Activated T-cell treated with anti-CD3 and anti-CD28 coated beads, Interleukin-2, amount 50 U/mL, for 48 hours (primary cell): ENCODE measurements at places on chromosomes 12 and 14.

GRCh38 chr12:56683-57346 is 9.8 kb upstream of the IQSEC3 start:
- no peak for DNase-seq

DNA sequence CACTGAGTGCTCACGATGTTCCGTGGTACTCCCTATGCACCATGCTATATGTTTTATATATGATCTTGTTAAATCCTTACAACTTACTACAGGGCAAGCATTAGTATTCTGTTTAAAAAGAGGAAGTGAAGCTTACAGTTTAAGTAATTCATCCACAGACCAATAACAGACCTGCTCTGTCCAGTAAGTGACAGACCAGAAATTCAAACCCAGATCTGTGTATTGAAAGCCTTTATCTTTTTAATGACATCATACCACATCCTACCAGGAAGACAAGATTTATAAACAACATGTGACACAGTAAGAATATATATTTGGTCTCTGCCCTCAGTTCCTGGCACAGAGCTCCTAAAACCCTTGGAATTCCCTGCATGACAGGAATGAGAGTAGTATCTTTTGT is 206.5 kb downstream of the STXBP6 start:
- no peak for DNase-seq

DNA sequence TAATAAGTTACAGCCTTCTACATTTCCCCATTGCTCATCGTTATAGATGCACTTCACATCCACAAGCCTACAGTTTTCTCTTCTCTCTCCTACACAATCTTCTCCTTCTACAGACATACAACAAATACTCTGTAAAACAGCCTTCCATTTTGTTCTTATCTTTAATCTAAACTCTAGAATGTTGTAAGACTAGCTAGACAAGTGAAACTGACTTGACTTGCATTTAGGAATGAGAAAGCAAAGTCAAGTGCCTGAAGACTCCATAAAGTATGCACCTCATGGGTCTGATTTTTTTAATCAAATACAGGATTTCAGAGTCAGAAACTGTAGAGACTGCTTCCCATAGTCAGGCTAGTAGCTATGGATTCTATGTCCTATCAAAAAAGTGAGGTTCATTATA is 190.3 kb downstream of the KLHL28 start:
- no peak for DNase-seq

GRCh38 chr14:69964841-69965240 is 85.6 kb downstream of the SMOC1 start:
- no peak for DNase-seq

GRCh38 chr12:7142809-7143465 is 12.8 kb downstream of the CLSTN3 start:
- DNase-seq = no peak

DNA sequence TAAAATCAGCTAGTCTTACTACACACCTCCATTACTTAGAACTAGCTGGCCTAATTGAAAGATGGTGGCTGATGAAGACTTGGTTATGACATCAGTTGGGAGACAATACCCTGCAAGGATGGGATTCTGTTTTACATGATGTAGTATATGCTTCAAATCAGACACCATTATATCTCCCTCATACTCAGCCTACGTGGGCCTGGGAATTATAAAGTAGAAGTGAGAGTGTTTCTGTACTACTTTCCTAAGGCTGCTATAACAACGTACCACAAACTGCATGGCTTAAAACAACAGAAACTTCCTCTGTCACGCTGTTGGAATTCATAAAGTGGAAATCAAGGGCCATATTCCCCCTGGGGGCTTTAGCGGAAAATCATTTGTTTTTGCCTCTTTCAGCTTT is 190.4 kb downstream of the PAH start:
- DNase-seq = no peak

DNA sequence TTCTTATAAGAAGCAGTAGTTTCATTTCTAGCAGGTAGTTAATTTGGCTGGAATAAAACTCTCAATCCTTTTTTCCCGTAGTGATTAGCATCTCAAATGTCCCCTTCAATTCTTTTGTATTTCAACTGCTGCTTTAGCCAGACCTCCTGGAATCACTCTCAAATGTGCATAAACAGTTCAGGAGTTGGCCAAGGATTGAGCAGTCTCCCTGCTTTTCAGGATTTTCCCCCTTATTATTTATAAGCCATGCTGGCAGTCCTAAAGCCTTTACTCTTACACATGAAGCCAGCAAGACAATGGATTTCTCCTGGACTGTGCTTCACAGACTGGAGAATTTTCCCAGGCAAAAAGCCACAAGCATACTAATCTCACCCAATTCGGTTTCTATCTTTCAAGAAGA is 950.1 kb downstream of the VRK1 start:
- DNase-seq = no peak

GRCh38 chr14:77190977-77191376 is 9.4 kb downstream of the TMEM63C start:
- DNase-seq = no peak

- no peak for DNase-seq
These were observed 1.4 kb upstream of the SUDS3 start for GRCh38 chr12:118374909-118375308.

GRCh38 chr12:188910-189621 is 24.9 kb downstream of the SLC6A12 start:
- DNase-seq = peak; percentile 57

DNA sequence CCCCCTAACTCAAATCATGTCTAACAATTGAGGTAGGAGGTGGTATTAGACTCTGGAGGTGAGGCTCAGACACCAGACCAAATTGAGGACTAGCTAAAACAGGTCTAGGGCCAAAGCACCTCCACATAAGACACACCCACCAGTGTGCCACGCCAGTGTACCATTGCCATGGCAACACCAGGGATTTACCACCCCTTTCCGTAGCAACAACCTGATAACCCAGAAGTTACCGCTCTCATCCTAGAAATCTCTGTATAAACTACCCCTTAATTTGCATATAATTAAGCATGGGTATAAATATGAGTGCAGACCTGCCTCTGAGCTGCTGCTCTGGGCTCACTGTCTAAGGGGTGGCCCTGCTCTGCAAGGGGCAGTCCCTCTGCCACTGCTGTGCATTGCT is 57.4 kb upstream of the PPP2R5C start:
- DNase-seq = no peak

DNA sequence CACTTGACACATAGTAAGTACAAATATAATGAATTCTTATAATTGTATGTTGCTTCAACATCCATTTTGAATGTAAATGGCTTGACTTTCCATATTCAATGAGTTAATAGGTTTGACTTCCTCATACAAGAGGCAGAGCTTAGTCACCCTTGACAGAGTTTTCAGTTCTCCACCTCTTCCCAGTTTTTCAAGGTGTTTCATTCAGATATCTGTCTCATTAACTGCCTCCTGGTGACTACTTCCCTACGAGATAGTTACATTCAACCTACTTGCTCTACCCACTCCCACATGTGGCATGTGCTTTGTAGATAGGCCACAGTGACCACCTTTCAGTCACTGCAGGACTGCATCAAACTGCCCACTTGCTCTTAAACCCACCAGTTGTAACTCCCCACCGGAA is 60.0 kb downstream of the MYF5 start:
- no peak for DNase-seq

DNA sequence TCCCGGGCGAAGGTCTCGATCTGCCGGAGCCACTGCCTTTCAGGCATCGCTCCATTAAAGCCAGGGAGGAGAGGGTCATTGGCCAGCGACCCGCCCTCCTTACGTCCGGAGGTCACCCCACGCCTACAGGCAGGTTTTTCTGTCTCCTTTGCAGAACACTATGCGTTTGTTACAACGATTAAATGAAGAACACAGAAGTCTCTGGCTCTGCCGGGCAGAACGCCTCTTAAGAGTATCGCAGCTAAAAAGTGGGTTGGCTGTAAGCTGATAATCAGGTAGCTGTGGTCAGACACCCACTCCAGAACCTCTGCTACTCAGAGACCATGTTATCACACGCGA is 15.0 kb downstream of the OTX2 start:
- DNase-seq = no peak

GRCh38 chr12:23895792-23896218 is 53.7 kb downstream of the SOX5 start:
- no peak for DNase-seq

- no peak for DNase-seq
These were observed 105.1 kb downstream of the LLPH start for GRCh38 chr12:66025477-66025876.
